ENCODE measurements at places on chromosomes 12 and 14.
A peak's percentile ranks its signal among the peaks of the same experiment; 100 is the strongest.

DNA sequence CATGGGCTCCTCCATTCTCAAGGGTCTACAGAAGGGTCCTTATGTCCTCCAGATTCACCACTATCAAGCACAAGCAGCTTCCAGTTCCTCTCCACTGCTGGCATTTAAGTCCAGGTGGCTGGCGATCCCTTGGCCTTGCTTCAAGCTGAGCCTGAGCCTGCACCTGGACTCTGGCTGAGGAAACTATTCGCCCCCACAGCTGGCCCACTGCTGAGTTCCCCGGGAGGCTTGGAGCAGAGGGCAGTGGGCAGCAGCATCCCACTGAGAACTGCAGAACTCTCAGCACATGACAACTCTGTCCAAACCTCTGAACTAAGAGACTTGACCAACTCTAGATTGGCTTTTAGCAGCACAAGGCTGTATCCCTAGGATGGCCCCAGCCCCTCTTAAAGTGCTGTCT lies 11.3 kb upstream of the RABGGTA start:
- no peak for DNase-seq

- peak; percentile 75 for DNase-seq
Observed at GRCh38 chr14:91947475-91948184, at the start of gene FBLN5. TSS of gene FBLN5 (minus strand) at chr14:91947694. CDS start at chr14:91947229, 465 bp downstream.

- DNase-seq, result peak; percentile 31
Observed at GRCh38 chr14:51547260-51547659, 104.5 kb upstream of the FRMD6 start.

DNA sequence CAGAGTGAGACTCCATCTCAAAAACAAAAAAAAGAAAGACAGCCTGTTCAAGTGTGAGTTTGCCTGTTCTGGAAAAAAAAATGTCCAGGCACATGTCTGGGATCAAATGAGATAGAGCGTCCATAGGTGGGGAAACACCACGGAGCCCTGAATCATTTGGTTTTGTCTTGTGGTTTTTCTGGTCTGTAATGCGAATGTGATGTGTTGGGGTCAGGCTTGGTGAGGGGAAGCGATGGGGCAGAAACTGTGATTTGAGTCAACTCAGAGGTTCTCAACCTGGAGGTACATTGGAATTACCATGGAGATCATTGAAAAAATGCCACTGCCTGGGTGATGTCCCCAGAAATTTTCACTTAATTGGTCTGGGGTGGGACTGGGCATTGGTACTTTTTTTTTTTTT lies 183.9 kb upstream of the PWP1 start:
- DNase-seq, result no peak

- DNase-seq, result no peak
Observed at GRCh38 chr12:25962932-25963525, 4.5 kb downstream of the RASSF8 start.

DNA sequence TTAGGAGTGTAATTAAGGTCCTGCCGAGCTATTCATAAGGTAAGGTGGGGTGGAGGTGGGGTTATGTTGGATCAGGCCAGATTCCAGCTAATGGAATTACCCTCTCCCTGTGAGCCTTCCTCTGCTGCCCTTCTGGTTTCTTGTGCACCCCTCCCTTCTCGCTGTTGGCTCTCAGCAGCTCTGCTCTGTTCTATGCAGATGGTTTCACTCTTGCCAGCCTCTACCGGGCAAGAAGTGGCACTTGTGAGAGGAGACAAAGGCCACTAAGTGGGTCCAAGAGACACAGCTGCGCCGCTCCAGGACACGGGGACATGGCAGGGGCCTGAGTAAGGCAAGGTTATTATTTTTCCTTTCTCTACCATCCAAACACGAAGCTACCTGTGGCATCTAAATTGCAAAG lies 334.4 kb downstream of the EMP1 start:
- no peak for DNase-seq

DNA sequence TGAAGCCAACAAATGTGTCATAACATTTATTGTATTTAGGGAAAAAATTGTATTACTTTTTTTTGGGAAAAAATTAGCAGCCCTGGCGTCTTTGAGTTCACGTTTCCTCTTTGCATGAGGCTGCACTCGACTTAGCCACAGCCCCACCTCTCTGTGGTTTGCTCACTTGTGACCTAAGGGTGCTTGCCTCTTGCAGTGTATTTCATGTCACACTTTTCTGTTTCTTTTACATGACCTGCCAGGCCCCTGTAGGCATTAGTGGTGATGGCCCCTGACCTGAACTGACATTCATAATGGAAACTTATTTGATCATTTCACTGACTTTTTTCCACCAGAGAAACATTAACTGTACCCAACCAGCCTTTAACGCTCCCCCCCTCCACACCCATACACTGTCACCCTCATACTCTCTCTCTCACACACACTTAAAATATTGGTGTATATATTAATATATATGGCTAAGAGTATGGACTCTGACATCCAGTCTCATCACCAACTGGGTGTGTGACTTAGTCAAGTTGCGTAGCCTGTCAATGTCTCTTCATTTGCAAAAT lies 122.9 kb downstream of the PRKCH start:
- no peak for DNase-seq

GRCh38 chr14:54116972-54117371 lies 160.3 kb upstream of the BMP4 start:
- DNase-seq, result no peak

GRCh38 chr12:120200364-120200800 lies 529 bp downstream of the RPLP0 start:
- DNase-seq, result peak; percentile 6

GRCh38 chr14:88303041-88303440 lies 20.0 kb downstream of the KCNK10 start:
- DNase-seq, result no peak

- DNase-seq, result no peak
Observed at GRCh38 chr12:23931176-23931575, 18.3 kb downstream of the SOX5 start.

DNA sequence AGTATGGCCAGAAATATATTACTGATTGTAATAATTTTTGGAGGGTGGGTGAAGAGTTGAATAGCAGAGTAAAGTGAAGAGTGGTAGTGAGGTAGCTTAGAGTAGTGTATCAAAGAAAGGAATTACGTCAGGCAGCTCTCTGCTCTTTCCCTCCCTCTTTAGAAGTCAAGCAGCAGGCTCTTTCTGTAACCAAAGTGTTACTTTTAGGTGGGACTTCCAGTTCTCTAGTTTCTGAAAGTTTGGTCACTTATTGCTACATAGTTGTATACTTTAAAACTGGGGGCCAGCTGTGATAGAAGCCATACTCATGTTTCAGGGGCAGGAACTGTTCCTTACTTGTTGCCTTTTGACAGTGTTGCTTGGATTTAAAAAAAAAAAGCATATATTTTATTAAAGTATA lies 30.6 kb downstream of the ATF7IP start:
- DNase-seq, result no peak

GRCh38 chr14:70525691-70526090 lies 9.1 kb downstream of the ADAM20 start:
- no peak for DNase-seq

- no peak for DNase-seq
Observed at GRCh38 chr12:132052196-132052932, 91.8 kb downstream of the DDX51 start.

GRCh38 chr12:102728506-102729242 lies 188.4 kb downstream of the PAH start:
- no peak for DNase-seq

DNA sequence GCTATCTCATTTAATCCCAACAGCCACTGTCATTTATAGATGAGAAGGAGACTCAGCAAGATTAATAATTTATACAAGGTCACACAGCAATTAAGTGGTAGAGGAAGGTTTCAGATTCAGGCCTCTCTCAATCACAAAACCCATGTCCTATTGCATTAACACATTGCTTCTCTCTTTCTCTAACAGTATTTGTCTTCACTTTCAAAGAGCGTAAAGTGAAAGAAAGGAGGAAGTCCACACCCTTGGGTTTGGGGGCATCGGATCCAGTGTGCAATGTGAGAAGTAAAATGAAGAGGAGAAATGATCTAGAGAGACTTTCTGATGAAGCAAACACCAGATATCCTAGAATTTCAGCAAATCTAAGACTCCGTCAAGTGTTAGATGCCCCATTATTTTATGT lies 7.0 kb upstream of the VRK1 start:
- DNase-seq, result no peak

DNA sequence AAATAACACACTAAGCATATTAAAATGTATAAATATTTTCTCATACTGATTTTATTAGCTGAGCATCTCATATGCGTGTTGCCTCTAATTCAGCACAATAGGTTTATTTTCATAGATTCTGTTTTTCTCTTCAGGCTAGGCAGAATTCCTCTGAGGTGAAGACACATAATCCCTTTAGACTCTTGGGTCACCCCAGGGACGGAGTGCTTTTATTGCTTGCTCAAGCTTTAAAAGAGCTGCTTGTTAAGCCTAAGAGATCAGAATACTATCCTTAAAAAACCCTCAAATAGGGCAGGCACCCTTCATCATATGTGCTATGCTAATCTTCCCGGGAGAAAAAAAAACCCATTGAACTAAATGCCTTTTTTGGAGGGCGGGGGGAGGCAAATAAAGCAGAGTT lies 390.1 kb downstream of the KCNH5 start:
- DNase-seq, result no peak

DNA sequence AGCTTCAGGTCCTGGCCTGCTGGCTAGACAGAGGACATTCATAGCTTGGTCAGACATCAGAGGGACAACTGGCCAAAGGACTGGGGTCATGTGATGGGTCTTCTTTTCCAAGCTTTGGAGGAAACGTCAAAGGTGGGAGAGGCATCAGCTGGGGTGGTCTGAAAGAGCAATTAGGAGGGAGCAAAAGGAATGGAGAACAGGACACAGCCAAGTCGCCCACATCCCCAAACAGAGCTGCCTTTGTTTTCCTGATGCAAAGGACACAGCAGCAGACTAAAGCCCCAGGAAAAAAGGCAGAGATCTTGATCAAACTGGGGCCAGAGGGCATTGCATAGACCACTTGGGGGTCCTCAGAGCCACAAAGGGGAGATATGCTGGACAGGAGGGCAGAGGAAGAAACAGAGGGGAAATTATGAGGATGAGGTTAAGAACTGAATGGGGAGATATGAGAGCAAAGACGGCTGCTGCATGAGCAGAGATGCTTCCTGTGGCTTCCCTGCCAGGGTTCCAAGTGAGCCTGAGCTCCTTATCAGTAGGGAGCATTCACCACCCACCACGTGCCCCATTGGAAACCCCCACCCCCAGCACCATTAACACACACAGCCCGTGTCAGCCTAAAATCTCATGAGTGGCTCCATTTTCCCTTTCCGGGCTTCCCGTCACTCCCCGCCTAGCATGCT lies 62.4 kb downstream of the ANO2 start:
- DNase-seq, result no peak

GRCh38 chr14:53327716-53328115 lies 174.6 kb upstream of the DDHD1 start:
- no peak for DNase-seq

GRCh38 chr12:57751432-57751787 lies 700 bp downstream of the CDK4 start:
- DNase-seq, result no peak

DNA sequence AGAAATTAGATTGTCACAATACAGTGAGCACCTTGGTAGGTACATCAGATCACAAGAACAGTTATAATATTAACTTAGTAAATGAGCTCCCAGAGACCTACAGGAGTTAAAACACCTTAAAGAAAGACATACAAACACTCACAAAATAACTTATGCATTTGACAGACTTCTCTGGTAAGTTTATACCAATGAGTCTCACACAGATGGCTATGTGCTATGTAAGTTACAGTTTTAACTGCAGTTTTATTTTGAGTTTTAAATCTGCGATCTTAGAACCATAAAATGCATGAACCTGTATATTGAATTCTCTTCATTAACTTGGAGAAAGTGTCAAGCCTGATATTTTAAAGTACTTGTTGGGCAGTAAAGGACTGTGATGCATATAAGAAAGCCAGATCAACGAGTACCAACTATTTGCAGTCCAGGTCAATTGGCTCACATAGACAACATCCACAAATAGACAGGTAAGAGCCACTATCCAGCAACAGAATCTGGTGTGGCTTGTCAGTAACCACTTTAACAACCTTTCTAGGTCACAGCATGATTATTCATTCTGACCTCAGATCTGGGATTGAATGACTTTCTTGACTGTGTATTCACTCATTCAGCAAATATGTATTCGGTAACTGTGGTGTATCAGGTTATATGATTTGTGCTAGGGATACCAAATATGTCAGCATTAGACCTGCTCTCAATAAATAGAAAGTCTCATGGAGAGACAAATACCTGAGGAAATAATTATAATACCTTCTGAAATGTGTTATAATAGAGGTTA lies 856.6 kb upstream of the MGAT4C start:
- DNase-seq, result no peak

DNA sequence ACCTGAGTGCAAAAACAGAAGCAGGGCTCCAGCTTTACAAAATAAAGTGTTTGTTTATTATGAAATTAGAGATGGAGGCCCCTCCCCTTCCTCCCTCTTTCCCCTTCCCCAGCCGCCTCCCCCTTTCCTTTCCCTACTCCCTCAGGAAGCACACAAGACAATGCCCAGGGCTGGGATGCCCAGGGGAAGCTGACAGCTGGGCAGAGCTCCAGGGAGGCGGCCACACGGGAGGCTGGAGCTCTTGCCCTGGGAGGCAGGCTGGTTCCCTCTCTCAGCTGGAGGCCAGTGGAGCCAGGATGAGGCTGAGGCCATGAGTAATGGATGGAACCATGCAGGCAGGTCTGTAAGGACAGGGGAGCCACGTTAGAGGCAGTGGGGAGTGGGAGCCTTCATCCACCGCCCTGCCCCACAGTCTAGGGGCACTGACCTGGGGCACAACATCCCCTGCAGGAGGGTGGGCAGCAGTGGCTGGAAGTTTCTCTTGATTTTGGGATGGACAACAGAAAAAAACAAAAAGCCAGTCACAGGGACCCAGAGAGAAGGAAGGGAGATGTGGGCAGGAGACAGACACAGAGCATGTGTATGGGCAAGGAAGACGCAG lies 5.1 kb downstream of the PSMB11 start:
- no peak for DNase-seq

GRCh38 chr14:73863209-73863608 lies 11.6 kb downstream of the PTGR2 start:
- DNase-seq, result no peak

DNA sequence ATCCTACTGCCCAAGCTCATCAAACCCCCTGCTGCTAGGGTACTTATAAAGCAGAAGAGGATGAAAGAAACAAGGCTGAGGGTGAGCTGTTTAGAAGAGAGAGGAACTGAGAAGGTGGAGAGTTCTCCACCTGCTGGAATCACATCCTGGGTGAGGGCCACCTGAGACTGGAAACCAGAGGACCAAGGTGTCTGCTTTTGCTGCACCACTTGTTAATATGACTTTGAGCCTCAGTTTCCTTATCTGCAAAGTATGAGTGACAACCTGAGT lies 203.2 kb upstream of the SSTR1 start:
- no peak for DNase-seq

DNA sequence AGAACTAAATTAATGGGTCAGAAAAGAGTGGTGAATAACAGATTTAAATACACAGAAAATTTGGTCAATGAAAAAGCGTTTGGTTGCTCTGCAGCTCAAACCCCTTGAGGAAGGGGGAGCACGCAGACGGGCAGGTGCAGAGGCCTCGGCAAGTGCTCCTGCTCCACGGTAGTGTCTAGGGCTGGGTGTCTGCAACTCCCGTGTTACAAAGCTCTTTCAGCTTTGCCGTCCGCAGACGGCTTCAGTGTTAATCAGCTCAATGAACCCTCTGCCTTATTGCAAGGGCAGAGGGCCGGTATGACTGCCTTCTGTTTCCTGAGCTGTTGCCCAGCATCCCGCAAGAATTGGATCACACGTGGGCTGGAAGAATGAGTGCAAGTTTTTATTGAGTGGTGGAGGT lies 125.7 kb upstream of the TRHDE start:
- no peak for DNase-seq

Measured in spinal cord (tissue), 10 donors.